Activated T-helper 1 cell treated with anti-CD3 and anti-CD28 coated beads, Interleukin-2, amount 50 U/mL, for 16 hours (primary cell): ENCODE measurements at places on chromosomes 3 and 15.

GRCh38 chr3:184129012-184129411, 6.1 kb upstream of the EIF2B5 start:
- DNase-seq, result no peak

GRCh38 chr3:34260271-34261000, 462.0 kb downstream of the PDCD6IP start:
- no peak for DNase-seq

DNA sequence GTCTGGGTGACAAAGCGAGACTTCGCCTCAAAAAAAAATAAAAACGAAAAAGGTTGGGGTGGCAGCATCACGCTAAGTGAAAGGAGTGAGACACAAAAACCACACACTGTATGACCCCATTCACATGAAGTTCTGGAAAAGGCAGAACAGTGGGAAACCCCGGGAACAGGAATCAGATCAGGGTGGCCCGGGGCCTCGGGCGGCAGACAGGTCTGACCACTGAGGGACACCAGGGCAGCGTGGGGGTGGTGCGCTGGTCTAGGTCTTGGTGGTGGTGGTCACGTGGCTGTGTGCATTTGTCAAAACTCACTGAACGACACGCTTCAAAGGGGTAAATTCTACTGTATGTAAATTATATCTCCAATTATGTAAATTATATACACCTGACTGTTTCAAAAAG, 79.7 kb upstream of the PRR20G start:
- DNase-seq, result no peak

DNA sequence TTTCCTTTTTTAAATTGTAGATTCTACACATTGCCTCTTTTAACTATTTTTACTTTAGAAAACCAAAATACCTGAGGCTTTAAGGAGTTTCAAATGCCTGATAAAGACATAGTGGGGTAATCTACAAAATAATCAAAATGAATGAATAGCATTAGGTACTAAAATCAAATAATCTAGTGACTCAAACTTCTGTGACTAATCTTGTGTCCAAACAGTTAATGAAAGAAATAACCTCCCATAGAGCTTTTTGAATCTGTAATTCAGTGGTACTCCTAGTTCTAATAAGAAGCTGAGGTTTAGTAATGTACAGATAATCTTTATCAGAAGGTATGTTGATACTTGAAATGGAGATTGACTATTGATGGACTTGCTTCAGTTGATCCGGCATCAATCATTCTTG, 53.0 kb downstream of the DTWD1 start:
- DNase-seq, result no peak

GRCh38 chr15:78321041-78321570, 19.0 kb upstream of the CRABP1 start:
- DNase-seq, result no peak
